GM06990 (cell line): ENCODE measurements at places on chromosomes 6 and 20.

- DNase-seq = no peak
Measured at GRCh38 chr6:129130959-129131681, 248.2 kb downstream of the LAMA2 start.

GRCh38 chr6:142945049-142945445, at the start of gene HIVEP2:
Gene HIVEP2, minus strand, starts transcription at chr6:142945176. Its CDS starts 170,438 bp downstream, at chr6:142774738.
- peak; percentile 88 for DNase-seq

- no peak for DNase-seq
Measured at GRCh38 chr6:67666177-67666964, 968.7 kb upstream of the ADGRB3 start.

DNA sequence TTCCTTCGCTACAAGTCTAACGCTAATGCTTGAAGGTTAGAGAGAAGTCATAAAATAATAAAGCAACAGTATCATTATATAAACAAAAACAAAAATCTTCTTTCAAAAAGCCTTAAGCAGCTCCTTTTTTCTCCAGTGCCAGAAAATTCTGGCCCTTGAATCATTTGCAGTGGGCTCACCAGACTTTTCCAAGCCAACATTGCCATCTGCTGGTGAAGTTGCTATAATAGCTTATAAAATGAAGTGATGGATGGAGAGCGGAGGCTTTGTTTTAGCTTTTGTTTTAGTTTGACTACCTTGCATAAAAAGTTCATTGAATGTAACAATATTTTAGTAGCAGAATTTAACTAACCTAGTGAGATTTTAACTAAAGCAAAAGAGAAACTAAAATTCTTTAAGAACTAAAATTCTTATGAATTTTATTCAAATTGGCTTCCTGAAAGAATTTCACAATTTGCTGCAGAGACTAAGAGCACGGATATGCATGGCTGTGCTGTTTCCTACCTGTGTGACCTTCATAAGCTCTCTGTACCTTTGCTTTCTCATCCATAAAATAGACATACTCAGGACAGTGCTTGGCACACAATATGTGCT, 44.8 kb upstream of the SLC2A12 start:
- DNase-seq = peak; percentile 16

DNA sequence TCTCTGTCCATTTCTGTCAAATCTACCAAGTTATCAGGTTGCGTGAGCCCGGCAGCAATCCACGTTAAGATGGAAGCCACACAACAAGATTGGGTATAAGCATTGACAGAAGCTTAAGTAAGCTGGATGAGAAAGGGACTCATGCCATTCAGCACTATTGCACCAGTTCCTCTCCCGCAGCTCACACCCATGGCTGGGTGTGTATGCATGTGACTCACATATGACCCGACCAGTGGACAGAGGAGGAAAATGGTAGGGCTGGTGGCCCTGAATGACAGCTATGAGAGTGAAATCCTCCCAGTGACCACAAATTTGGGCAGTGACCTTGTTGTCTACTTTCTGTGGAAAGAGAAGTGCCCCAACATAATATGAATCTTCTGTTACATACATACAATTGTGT, 113.5 kb downstream of the OTOR start:
- DNase-seq = no peak
